ENCODE measurements at places on chromosomes 5 and 9.
A peak's percentile ranks its signal among the peaks of the same experiment; 100 is the strongest.

GRCh38 chr5:137217599-137218200, 281.4 kb downstream of the SPOCK1 start:
- DNase-seq, result no peak

DNA sequence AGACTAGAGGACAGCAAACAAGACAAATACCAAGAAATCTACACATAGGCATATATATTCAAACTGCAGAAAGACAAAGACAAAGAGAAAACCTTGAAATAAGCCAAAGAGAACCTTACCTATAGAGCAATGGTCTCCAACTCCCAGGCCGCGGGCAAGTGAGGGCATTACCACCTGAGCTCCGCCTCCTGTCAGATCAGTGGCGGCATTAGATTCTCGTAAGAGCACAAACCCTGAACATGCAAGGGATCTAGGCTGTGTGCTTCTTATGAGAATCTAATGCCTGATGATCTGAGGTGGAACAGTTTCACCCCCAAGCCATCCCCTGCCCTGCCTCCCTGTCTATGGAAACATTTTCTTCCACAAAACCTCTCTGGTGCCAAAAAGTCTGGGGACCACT, 101.0 kb upstream of the MRPS30 start:
- DNase-seq, result no peak

- peak; percentile 24 for DNase-seq
Observed at GRCh38 chr5:60382716-60383115, 317.2 kb downstream of the DEPDC1B start.

DNA sequence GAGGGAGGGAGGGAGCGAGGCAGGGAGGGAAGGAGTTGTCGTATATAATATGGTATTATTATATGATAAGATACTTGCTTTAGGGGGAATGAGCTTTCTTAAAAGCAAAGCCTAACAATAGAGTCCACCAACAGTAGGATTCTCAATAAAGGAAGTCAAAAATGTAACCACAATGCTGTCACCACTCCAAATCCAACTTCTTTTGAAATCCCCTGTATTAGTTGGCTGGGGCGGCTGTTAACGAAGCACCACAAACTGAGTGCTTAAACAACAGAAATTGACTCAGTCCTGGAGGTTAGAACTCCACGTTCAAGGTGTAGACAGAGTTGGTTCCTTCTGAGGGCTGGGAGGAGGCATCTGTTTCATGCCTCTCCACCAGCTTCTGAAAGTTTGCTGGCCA, 23.1 kb downstream of the GAS1 start:
- no peak for DNase-seq

- peak; percentile 65 for DNase-seq
Observed at GRCh38 chr5:53478411-53479044, 1.9 kb upstream of the FST start.

- no peak for DNase-seq
Observed at GRCh38 chr5:61675015-61675692, 343.1 kb downstream of the ZSWIM6 start.

GRCh38 chr5:83810511-83810910, 89.9 kb upstream of the HAPLN1 start:
- DNase-seq, result no peak

- DNase-seq, result no peak
Observed at GRCh38 chr5:135721548-135722090, 112.8 kb upstream of the SLC25A48 start.

DNA sequence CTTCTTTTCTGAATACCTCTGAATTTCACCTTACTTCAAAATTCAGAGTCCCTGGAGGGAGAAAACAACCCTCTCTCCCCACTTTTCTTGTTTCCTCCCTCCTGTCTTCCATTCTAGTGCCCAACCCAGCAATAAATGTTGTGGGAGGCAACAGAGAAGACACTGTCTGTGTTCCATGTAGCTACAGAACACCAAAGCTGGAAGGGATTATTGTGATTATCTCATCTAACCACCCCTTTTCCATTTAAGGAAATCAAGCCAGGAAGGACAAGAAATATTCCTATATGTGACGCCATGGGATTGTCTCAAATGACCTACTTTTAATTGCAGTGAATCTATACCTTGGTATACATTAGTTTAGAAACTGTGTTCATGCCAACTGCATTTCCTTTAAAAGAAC, 476.6 kb upstream of the TNC start:
- no peak for DNase-seq

DNA sequence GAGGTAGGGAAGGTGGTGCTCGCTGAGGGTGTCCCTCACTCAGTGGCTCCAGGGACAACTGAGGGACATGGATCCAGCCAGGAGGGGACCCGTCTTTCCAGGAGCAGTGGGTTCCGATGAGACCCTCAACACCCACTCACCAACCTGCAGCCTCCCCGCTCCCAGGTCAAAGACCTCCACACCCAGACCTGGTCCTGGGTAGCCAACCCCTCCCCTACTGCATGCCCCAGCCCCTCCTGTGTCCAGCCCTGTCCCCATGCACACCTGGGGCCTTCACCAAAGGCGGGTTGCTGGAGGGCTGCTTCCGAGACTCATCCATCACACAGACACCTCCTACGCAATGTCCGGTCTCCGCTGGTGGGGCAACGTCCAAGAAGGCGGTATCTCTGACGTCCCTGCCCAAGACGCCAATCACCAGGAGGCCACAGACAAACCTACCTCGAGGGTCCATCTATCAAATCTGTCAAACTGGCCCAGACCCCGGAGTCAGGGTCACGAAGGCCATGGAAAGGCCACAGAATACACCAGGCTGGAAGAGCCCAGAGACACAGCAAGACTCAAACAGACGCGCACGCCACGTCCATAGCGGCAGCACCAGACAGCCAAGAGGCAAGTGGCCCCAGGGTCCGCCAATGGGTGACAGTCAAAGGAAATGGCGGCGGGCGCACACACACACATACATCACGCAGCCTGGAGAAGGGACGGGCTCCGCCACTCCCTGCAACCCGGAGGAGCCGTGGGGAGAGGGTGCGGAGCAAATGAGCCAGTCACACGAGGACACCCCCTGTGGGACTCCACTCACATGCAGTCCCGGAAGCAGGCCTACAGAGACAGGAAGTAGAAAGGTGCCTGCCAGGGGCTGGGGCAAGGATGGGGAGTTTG, 10.8 kb downstream of the NACC2 start:
- no peak for DNase-seq

All from urothelium cell line (cell line).